ENCODE measurements at places on chromosomes 16 and 17.

GRCh38 chr16:13313351-13313750 is 412.0 kb downstream of the SHISA9 start:
- DNase-seq, result no peak

- DNase-seq, result no peak
Measured at GRCh38 chr16:58970775-58971174, 236.7 kb upstream of the GOT2 start.

DNA sequence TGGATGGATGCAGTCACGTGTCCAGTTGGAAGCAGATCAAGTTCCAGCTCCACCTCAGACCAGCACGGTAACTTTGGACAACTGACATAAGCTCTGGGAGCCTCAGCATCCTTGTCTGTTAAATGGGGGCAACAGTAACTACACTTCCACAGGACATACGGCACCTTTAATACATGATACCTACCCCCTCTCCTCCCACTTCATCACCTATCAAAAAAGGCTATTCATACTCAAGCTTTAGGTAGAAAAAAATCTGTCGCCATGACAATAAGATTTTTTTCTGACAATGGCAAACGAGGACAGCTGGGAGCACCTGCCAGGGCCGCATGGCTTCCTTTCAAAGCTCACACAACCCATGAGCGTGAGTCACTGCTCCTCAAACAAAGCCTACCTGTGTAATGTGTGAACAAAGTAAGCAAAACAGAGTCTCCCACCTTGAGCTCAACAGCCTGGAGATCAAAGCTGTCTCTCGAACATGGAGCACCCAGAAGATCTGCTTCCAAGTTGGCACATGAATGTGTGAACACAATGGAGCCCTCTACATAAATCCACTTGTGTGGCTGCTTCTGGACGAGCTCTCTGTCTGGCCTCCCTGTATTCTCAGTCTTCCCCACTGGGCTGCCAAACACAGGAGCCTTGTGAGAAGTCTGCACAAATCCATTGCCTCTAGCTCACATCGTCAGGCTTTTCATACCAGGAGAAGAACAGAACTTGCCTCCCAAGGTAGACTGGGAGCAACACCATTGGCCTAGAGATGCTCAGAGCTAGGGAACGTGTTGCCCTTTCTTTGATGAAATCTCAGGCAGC is 459.7 kb downstream of the SOX9 start:
- no peak for DNase-seq

DNA sequence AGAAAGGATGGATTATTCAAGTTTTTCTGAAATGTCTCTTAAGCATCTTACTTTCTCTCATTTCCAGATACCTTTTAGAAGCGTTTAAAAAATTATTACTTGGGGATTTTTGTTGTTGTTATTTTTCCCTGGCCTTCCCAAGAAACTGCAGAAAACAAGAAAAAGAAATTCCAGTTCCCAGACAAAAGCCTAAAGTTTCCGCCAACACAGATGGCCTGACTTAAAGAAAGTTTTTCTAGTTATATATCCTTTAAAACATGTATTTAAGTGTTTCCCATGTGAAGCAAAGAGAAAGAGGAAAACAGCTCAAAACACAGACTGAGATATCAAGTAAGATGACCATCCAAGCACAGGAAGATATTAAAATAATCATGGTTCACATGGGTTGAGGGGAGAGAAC is 401.7 kb upstream of the MAF start:
- DNase-seq, result no peak

- no peak for DNase-seq
Measured at GRCh38 chr16:5000573-5001001, 33.1 kb downstream of the NAGPA start.

GRCh38 chr16:29900888-29901606 is 759 bp downstream of the ASPHD1 start:
- DNase-seq, result no peak
